Left kidney (tissue), 8 donors: ENCODE measurements at places on chromosomes 4 and X. TPM values are rescaled to one million over a fixed set of nuclear protein-coding genes. Genes with fewer than 3 reads are reported as not detected.

Gene SPRY1
- polyA plus RNA-seq, result 84.1 TPM

Gene SPANXN3
- polyA plus RNA-seq, result not detected

Gene BMPR1B
- 22.7 TPM for polyA plus RNA-seq

DNA sequence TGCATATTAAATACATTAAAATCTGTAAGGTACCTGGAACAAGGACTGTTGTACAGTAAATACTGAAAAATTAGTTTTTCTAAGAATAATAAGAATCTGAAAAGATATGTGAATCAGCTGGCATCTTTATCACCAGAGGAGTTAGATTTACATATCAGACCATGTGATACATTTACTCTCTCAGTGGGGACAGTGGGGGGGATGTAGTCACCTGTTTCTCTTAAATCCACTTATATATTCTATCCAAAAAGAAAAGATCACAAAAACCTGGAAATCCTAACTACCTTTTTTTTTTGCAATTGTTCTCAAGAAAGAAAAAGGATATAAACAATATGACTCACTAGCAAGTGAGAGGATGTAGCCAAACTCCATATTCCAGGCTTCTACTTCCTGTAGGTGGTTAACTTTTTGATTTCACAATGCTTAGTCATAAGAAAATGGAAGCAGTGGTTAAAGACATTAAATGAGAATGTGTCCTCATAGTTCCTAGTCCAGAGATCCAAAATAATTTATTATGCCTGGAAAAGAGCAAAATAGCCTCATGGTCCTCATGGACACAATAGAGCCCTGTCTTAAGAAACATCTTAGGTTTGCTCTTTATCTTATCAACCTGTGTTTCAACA is 22.5 kb upstream of the MYOZ2 start:
- no peak for DNase-seq

- no peak for DNase-seq
These were observed 12.4 kb upstream of the ADH7 start for GRCh38 chr4:99447513-99447912.

DNA sequence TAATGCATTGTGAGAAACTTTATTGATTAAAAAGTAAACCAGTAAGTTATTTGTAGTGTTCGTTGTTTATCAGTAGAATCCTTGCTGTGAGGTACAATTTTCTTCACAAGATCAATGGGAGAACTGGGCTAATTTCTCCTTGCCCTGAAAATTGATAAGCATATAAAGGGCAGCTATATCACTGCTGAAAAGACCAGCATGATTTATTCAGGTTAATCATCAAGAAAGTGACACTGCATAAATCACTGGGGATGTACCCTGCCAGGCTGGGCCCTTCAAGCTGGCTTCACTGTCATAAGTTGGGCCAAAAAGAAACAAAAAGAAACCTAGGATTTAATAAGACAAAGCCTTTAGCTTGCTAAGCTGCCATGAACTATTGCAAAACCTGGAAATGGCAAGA is 746.7 kb downstream of the STPG2 start:
- no peak for DNase-seq

GRCh38 chrX:155998116-155998515 is 620 bp downstream of the IL9R start:
- DNase-seq, result no peak

DNA sequence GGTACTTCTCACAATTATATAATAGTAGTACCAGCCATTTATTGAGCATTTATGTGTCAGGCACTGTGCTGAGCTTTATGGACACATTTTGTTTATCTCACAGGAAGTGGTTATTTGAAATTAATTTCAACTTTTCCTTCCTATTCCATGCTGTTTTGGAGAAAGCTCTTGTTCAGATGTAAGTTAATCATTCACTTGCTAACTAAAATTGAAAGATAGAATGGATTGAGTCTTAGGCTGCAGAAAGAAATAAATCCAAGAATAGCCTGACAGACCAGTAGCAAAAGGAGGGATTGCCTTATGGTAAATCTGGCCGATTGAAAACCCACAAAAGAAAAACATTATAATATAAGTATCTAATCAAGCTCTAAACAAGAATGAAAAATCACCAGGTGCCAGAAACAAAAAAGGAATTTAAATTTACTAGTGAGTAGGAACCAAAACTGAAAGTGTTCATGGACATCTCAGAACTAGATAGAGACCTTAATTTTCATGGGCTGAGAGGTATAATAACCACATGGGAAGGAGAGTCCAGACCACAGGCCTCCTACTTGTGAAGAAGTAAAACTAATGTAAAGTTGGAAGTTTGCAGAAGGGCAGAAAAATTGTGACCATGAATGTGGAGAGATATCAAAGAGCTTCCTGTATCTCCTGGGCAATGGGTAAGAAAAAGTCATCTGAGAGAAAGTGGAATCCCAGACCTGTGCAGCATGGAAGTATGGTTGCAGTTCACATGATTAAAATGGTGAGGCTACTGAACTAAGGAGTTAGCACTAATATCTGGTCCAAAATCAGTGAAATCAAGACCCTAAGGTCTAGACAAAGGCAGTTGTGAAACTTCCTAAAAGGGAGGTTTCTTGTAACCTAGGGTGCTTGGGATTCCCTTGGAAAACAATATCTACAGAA is 38.0 kb downstream of the RADX start:
- no peak for DNase-seq

DNA sequence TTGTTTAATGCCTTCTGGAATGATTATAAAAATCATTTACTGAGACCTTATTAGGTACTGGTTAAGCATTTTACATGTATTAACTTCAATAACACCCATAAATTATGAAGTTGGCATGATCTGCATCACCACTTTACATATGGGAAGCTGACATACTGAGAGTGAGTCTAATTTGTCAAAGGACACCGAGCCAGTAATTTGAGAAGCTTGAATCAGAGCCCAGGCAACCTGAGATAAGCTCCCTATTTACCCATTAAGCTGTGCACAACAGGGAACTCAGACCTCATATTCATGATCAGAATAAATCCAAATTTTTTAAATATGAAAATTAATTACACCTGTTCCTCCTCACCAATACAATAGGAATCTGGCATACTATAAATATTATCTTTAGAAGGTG is 247.9 kb upstream of the EPHA5 start:
- no peak for DNase-seq

- no peak for DNase-seq
These were observed 492.9 kb downstream of the SPRY1 start for GRCh38 chr4:123889507-123889906.
